ENCODE measurements at places on chromosomes 7 and 10. TPM values are rescaled to one million over a fixed set of nuclear protein-coding genes. Genes with fewer than 3 reads are reported as not detected.

WNT2 gene
- 9.9 TPM for total RNA-seq

PRF1 gene
- total RNA-seq: not detected

TBC1D12 gene
- total RNA-seq: 16.5 TPM

VWA2 gene
- not detected for total RNA-seq

CD36 gene
- 561 TPM for total RNA-seq

LIPF gene
- not detected for total RNA-seq

TMEM270 gene
- total RNA-seq: not detected

GNAT3 gene
- total RNA-seq: not detected

MPP7 gene
- 2.7 TPM for total RNA-seq

GPR26 gene
- total RNA-seq: not detected

BNIP3 gene
- 81.4 TPM for total RNA-seq

GPC2 gene
- 1.2 TPM for total RNA-seq

HYAL4 gene
- not detected for total RNA-seq

ZMIZ2 gene
- 2.9 TPM for total RNA-seq

FAM24B gene
- 4.3 TPM for total RNA-seq

CHST3 gene
- total RNA-seq: 19.3 TPM

CLEC5A gene
- total RNA-seq: not detected

MLLT10 gene
- 36.1 TPM for total RNA-seq

ASZ1 gene
- total RNA-seq: not detected

SLC26A5 gene
- not detected for total RNA-seq

METTL27 gene
- total RNA-seq: 10.7 TPM

TMEM196 gene
- not detected for total RNA-seq

GIMAP8 gene
- total RNA-seq: 0.09 TPM

SPDYE11 gene
- total RNA-seq: 0.08 TPM

VPS41 gene
- total RNA-seq: 308 TPM

CHN2 gene
- 0.81 TPM for total RNA-seq

TCF7L2 gene
- 8.8 TPM for total RNA-seq

CCDC146 gene
- 2.0 TPM for total RNA-seq

CPED1 gene
- total RNA-seq: 30.0 TPM

MOGAT3 gene
- not detected for total RNA-seq

OLAH gene
- not detected for total RNA-seq

CCDC136 gene
- 9.9 TPM for total RNA-seq

TET1 gene
- 9.3 TPM for total RNA-seq

FANK1 gene
- total RNA-seq: 2.3 TPM

TWIST1 gene
- total RNA-seq: 33.2 TPM

CFAP69 gene
- total RNA-seq: 6.4 TPM

CDC14C gene
- total RNA-seq: not detected

TLX1 gene
- not detected for total RNA-seq

BEND7 gene
- 3.2 TPM for total RNA-seq

CFAP46 gene
- 0.09 TPM for total RNA-seq

CNNM1 gene
- 0.09 TPM for total RNA-seq

GIMAP1 gene
- total RNA-seq: not detected
